ENCODE measurements at places on chromosomes 12 and 14. TPM values are rescaled to one million over a fixed set of nuclear protein-coding genes. Genes with fewer than 3 reads are reported as not detected.

The KLRK1 gene
- 1.1 TPM for total RNA-seq

DNA sequence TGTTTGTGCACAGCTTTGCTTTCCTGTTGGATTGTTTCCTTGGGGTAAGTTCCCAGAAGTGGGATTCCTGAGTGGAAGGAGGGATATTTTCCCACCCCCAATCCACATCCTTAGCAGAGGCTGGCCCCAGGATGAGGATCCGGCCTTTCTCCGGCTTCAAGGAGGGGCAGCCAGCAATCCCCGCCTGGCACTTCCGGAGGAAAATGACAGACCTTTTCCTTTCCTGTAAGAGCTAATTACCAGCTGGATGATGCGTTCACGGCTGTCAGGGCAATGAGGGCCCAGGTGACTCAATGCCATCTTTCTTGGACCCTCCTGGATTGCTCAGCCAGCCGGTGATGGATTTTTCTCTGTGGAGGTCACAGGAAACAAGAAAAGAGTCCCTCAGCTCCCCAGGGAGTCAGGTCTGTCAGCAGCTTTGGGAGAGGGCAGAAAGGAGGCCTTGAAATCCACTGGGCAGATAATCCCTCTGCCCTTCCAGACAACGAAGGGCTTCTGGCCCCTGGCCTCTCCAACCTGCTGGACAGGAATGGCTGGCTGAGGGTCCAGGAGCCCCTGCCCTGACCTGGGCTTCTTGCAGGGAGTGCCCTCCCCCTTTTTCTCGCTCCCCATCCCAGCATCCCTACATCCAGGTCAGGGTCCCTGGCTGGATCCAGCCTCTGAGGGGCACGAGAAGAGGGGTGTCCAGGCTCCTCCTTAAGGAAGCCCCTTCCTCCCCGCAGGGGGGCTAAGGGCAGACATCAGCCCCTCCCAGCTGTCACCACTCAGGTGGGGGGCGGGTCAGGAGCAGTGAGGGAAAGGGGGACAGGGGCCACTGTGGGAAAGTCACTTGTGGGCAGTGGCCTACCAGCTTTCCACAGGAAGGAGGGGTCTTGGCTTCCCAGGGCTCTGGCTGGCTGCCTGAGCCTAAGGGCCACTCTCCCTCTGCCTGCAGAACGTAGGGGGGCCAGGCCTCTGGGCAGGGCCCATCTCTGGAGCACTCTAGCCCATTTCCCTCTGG lies 16.1 kb upstream of the CCDC85C start:
- no peak overlapping the region for H3K4me3 ChIP-seq
- no peaks in the 10 kb centered on the region for H3K27me3 ChIP-seq
- no peak for DNase-seq

DNA sequence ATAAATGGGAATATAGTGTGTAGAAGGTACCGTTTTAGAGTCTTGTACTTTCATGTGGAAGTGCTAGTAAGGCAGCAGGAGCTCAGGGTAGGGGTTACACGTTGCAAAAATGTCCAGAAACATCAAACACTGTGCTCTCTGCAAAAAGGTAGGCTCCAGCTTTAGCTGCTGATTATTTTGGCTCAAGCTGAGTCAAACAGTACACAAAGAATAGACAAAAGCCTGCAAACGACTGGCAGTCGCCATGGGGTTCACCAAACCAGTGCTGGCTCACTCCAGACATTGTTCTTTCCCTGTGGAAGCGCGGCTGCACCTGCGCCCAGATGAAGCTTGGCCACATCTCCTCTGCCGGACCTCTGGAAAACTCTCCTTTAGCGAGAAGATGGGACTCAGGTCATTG lies 45.3 kb upstream of the NAA30 start:
- no peak for DNase-seq
- no peak overlapping the region for H3K27ac ChIP-seq
- no peaks in the 10 kb centered on the region for H3K4me1 ChIP-seq
- H3K4me3 ChIP-seq: no peak overlapping the region
- no peaks in the 10 kb centered on the region for H3K36me3 ChIP-seq

The HHIPL1 gene
- 0.93 TPM for total RNA-seq

DNA sequence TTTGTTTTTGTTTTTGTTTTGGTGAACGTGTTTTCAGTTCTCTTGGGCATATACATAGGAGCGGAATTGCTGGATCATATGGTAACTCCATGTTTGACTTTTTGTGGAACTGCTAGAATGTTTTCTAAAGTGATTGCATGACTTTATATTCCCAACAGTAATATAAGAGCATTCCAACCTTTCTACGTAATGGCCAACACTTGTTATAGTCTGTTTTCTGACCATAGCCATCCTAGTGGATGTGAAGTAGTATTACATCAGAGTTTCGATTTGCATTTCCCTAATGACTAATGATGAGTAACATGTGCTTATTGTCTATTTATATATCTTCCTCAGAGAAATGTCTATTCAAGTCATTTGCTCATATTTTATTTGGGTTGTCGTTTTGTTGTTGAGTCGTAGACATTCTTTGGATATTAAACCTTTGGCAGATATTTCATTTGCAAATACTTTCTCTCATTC lies 268.7 kb downstream of the AEBP2 start:
- no peaks in the 10 kb centered on the region for H3K36me3 ChIP-seq
- no peak overlapping the region for H3K27ac ChIP-seq
- no peak overlapping the region for H3K4me3 ChIP-seq
- no peak for DNase-seq

Data from colonic mucosa (tissue), 4 donors.